Activated naive CD4-positive, alpha-beta T cell (primary cell): ENCODE measurements at places on chromosomes 11 and 22.

DNA sequence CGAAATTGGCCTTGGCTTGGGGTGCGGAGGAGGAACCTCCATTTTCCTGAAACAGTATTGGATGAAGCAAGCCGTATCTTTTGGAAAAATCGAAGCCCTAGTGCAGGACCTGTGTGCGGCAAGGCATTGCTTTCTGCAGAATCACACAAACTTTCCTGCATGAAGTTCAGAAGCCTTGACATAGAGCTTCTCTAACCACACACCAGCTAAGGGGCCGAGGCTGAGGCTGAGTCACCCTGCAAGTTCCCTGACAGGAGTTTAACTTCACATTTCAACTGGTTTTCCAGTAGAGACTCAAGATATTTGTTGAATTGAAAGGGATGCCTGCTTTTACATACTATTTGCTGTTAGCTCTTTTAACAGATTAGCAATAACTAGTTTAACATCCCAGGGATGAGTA, 67.8 kb downstream of the TCF20 start:
- peak; percentile 8 for DNase-seq

GRCh38 chr11:74004046-74004695, 4.7 kb downstream of the UCP3 start:
- DNase-seq: no peak

DNA sequence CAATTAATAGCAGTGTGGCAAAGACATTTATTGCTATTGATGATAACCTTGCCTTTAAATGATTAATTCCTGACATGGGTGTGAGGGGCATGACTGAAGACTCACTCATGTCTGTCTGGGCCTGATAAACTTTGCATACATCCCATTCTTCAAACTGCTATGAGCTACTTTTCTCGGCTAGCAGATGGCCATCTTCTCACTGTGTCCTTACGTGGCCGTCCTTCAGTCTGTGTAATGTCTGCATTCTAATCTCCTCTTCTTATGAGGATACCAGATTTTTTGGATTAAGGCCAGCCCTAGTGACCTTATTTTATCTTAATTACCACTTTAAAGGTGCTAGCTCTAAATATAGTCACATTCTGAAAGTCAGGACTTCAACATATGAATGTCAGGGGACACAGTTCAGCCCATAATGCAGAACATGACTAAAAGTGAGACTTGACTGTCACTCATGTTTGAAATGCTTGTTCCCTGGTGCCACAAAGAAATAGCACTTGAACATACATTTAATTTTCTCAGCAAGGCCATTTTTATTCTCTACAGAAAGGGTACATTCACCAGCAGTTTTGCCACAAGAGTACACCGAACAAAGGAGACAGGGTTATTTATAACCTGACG, 32.3 kb downstream of the OR10A6 start:
- no peak for DNase-seq

GRCh38 chr11:33907421-33907820, 15.5 kb upstream of the LMO2 start:
- no peak for DNase-seq

GRCh38 chr11:13889552-13890249, 72.8 kb upstream of the SPON1 start:
- no peak for DNase-seq

DNA sequence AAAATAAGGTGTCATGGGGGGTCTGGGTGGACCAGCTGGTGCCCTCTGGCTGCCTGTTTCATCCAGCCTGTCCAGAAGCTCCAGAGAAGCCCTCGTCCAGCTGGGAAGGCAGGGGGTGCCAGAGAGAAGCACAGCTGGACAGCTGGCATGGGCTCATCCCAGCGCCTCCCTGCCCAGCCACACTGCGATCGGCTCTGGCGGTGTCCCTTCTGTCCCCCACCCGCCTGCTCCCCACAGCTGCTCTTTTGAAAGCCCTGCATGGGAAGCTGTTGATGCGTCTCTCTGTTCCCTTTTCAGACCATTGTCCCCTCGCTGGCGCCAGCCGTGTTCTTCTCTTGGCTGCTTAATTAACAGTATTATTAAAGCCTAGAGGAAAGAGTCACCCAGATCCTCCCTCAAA, 86.5 kb downstream of the MN1 start:
- DNase-seq: no peak

GRCh38 chr11:35352077-35352888, 67.1 kb downstream of the SLC1A2 start:
- DNase-seq: no peak

- DNase-seq: no peak
Observed at GRCh38 chr11:66851698-66852465, 5.0 kb upstream of the LRFN4 start.

DNA sequence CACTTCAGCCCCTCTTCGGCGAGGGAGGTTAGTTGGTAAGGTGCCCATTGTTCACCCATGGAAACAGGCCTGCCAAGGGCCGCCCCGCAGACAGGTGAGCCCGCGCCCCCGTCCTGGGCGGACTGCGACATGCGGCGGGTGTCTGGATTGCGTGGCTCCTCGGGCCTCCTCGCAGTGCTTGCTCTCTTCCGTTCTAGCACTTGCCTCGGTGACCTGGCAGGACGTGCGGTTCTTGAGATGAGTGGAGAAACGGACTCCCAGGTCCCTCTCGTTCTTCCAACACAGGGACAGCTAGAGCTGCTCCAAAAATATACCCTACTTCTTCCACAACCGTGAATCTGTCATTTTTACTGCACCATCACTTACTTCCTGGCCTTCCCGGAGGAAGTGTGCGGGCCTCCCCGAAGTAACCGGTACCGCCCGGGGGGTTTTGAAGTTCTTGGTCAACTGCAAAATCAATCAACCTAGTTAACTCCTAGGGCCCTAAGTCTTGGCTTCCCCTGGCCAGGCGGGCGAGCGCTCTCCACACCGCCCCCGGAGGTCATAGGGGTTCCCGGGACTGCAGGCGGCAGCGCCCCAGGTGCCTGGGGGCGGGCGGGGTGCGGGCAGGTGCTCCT, 745 bp upstream of the ZBTB44 start:
- DNase-seq: peak; percentile 30

DNA sequence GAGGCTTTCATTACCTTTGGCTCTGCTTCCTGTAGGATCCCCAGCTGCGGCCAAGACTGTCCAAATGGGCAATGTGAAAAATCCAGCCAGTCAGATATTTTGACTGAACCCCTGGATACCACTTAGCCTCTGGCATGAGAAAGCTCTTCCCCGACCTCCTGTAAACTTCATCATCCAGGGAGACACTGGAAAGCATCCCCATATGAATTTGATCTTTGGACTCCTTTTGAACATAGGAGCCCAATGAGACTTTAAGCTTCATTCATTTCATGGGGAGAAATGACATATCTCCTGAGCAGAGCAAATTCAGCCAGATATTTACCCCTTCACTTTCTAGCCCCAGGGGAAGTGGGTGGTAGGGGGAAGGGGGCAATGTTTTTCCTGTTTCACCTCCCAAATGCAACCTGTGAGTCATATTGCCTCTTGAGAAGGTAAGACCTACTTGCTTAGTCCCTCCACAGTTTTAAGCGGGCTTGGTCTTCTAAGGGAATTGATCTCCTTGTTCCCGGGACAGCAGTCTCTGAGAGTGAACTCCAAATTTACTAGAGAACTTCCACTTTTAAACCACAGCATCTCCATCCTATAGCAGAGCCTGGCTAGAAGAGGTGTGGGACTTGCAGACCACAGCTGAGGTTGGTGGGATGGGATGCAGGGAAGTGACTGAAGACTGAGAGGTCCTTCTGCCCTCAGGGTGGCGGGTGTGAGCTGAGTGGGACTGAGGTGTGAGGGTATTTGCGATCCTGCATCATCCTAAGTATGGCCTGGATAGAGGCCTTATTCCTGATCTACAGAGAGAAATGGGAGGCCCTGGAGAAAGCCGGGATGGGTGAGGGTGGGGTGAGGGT, 20.3 kb upstream of the POU2AF1 start:
- no peak for DNase-seq

GRCh38 chr11:67195971-67196456, 70.3 kb upstream of the GRK2 start:
- DNase-seq: no peak
